ENCODE measurements at places on chromosomes 3 and 15. TPM values are rescaled to one million over a fixed set of nuclear protein-coding genes. Genes with fewer than 3 reads are reported as not detected.

GRCh38 chr15:40436116-40436891 lies 4.4 kb upstream of the BAHD1 start:
- no peak for DNase-seq

DNA sequence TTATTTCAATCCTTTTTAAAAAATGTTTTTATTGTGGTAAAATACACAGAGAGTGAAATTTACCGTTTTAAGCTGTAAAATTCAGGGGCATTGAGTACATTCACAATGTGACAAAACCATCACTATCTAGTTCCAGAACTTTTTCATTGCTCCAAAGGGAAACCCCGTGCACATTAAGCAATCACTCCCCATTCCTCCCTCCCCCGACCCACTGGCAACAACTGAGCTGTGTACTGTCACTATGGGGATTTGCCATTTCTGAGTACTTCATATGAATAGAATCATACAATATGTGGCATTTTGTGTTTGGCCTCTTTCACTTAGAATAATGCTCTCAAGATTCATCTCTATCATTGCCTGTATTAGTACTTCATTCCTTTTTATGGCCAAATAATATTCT lies 45.5 kb upstream of the BOC start:
- DNase-seq, result no peak

GRCh38 chr3:186361762-186362536 lies at the start of gene DGKG:
DGKG (minus strand) TSS chr3:186362234; CDS start chr3:186320459, 41,775 bp downstream.
- DNase-seq, result peak; percentile 31

DNA sequence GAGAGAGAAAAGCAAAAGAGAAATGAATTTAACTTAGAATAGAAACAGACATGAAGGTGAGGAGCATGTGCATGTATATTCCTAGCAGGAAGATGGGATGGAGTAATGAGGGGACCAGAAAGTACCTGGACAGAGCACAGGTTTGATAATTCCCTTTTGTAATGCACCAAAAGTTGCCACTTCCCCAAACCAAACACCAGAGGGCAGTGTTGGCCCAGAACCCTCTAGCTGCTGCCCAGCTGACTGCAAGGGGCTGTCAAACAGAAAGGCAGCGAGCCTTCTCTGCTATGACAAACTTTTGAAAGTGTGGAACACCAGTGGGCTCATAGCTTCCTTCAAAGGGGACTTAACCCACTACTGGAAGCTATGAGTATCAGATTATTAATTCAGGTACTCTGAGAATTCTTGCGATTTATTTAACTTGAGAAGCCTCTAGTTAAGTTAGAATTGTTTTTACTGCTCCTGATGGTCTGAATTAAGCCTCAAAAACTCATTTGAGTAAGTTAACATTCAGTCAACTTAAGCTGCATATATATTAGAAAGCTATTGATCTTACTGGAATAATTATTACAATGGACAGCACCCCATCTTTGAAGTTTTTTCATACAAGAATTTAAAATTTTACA lies 234.9 kb downstream of the NEK10 start:
- peak; percentile 52 for DNase-seq

DNA sequence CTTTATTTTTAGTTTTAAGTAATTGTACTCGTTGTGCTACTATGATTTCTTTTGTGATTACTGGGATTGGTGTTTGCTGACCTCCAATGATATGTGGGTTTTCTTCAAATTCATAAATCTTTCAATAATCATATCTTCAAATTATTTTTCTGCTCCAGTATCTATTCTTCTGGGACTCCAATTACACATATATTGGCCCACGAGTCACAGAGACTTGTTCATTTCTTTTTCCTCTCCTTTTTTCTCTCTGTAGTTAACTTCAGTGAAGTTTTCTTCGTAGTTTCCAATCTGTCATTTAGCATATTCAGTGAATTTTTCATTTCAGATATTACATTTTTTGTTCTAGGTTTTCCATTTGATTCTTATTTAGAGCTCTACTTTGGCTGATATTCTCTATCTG lies 21.4 kb downstream of the RFX7 start:
- DNase-seq, result no peak

Gene SOX2
- 0.41 TPM for polyA plus RNA-seq

DNA sequence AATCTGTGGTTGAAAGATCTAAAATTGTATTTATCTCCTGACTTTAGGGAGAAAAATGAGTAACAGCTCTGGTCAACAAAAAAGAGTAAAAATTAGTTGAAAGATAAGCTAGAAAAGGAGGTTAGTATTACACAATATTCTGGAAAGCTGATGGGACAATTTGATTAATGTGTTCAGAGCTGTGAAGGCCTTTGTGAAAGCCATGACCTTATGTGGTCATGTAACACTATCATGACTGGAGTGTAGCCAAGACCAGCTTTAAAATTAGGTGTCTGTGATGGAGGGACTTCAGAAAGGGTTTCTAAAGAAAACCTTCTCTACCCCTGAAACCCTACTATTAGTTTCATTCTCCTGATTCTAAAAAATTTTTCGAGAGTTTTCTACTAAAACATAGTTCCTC lies 127.2 kb downstream of the NFKBIZ start:
- DNase-seq, result peak; percentile 17

- DNase-seq, result no peak
Measured at GRCh38 chr3:52865994-52866393, 31.2 kb upstream of the MUSTN1 start.

DNA sequence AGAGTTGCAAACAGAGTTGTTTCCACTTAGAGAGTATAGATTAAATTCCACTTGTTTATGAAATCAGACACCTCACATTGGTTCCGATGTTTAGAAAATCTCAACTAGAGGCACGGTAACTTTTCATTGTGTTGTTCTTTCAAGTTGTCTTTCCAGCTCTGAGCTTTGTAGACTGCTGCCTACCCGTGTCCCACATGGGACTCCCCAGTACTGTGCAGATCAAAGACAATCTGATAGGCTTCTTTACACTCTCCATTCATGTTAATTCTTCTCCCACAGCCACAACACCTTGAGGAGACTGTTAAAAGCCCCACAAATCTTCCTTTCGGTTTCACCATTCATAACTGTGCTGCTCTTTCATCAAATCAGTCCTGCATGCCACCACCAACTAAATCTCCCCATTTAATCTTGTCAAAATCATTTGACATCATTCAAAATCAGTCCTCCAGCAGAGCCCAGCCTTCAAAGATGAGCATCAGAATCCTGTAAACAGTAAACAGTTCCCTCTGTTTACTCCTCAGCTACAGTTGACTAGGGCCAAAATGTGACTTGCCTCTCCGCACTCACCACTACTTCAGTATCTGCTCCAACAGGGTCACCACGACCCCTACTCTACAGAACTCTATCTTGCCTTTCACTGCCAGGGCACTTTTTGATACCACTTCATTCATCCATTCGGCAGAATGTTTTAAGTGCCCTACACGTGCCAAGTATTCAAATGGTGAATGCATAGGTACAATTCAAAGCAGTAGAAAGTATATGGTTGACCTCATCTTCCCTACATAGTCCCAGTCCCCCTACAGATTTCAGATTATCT lies 8.3 kb downstream of the ANXA2 start:
- DNase-seq, result no peak

Gene IQCF5
- not detected for polyA plus RNA-seq

GRCh38 chr3:10142707-10143560 lies 1.4 kb downstream of the VHL start:
- no peak for DNase-seq

DNA sequence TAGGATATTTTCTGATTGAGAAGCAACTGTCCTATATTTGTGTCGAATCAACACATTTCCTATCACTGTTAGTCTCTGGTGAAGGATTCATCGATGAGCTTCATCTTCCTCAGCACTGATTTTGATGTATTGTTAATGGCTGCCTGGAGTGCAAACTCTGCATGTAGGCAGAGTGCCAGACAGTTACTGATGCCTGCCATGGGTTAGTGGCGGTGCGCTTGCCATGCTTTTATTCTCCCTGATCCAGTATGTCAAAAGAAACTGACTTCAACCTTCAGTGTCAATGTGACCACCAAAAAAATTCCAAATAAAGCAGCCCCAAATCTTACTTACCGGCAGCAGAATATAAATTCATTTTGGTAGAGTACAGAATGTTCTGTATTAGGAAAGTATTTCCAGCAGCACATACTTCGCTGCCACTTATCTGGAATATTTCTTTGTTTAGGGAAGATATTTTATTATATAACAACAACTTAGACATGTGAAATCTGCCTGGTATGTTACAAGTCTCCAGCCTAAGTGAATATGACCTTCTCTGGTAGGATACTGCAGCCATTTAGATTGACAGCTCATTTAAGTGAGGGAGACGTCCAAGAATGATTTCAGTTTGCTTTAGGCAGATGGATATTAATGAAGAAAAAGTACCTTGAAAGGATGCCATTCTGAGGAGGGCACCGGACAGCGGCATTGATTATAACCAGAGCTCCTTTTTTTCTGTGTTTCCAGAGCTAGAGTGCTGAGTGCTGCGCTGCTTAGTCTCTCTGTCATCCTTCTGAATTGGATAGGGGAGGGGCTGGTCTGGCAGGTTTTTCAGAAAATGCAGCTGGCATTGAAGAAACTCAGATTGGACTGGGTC lies 59.9 kb downstream of the ARHGEF26 start:
- no peak for DNase-seq

Gene GXYLT2
- 13.3 TPM for polyA plus RNA-seq

GRCh38 chr15:51796847-51797401 lies 32.5 kb upstream of the TMOD3 start:
- no peak for DNase-seq

GRCh38 chr3:140143367-140144069 lies 208.5 kb downstream of the CLSTN2 start:
- DNase-seq, result no peak

Gene A4GNT
- 1.9 TPM for polyA plus RNA-seq

DNA sequence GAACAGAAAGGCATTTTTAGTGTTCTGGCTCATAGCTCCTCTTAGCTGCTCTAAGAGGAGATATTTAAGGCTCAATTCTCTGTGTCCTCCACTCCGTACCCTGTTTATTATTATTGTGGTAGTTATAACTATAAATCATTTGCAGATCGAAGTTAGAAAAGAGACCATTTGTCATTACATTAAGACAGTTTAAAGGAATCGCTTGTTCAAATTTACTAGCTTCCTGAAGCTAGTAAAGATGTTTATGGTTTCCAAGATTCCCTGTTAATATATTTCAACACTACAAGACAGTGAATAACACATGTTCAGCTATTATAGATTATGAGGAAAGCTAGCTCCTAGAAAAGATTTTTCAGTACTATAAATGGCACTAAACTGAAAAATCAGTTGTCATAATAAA lies 12.6 kb downstream of the ATXN7 start:
- no peak for DNase-seq

- DNase-seq, result no peak
Measured at GRCh38 chr3:126416943-126417342, 22.2 kb downstream of the CFAP100 start.

Gene ITGB5
- 104 TPM for polyA plus RNA-seq

Gene HYAL3
- 5.7 TPM for polyA plus RNA-seq

Gene KNG1
- 146 TPM for polyA plus RNA-seq

Gene TBC1D5
- 52.8 TPM for polyA plus RNA-seq

DNA sequence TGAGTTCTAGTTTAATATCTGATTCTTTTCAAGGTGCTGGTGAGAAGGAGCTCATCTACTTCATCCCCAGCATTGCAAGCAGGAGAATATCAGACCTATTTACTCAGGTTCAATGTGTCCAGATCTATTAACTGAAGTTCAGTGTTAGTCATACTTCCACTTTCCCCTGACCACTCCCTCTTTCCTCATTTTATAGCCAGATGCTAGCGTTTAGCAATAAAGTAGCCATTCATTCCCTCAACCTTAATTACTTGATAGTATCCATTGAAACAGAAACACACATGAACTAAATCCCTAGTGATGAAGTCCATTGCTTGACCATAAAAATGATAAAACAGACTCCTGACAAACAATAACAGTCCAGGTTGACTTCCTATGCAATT lies 60.0 kb downstream of the RPL22L1 start:
- no peak for DNase-seq

- no peak for DNase-seq
Measured at GRCh38 chr3:106299300-106300098, 430.7 kb upstream of the CBLB start.
